Thoracic aorta (tissue), 2 donors: ENCODE measurements at places on chromosomes 16 and 17. TPM values are rescaled to one million over a fixed set of nuclear protein-coding genes. Genes with fewer than 3 reads are reported as not detected.

DNA sequence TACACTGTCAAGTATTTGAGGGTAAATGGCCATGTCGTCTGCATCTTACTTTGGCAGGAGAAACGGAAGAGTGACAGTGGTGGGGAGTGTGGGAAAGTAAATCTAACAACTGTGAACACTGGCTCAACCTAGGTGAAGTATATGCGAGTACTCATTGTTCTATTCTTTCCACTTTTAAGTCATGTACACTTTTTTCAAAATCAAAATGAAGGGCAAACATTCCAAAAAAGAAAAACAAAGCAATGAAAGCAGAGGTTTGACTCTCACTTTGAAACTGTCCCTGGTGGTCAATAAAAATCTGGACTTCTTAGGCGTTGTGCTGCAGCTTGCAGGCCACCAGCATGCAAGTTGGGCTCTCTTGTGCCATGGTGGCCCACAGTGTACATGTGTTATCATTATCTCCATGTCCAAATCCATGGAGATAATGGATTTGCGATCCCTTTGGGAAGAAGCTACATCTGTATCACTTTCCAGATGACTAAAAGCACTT is 32.7 kb downstream of the STAT5B start:
- no peaks in the 10 kb centered on the region for H3K27me3 ChIP-seq
- no peaks in the 10 kb centered on the region for H3K36me3 ChIP-seq
- H3K4me1 ChIP-seq: peaks cover 8% of the 10 kb centered on the region
- H3K4me3 ChIP-seq: no peak overlapping the region
- H3K27ac ChIP-seq: no peak overlapping the region

DNA sequence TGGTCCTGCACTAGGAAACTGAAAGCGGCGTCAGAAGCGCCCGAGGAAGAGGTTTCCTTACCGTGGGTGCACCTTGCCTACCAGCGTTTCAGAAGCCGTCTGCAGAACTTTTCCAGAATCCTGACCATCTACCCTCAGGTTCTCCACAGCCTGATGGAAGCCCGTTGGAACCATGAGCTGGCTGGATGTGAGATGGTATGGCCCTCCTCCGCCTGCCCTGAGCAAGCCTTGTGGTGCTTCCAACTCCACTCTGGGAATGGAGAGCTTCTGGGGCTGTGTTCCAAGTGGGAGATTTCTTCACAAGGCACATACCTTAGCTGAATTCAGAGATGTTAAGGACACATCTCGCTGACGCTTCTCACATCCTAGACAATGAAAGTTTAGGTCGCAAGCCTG is 51.8 kb upstream of the ENDOV start:
- no peak for DNase-seq
- no peaks in the 10 kb centered on the region for H3K27me3 ChIP-seq
- H3K27ac ChIP-seq: no peak overlapping the region
- H3K36me3 ChIP-seq: peaks cover 72% of the 10 kb centered on the region

GRCh38 chr17:27624539-27624938 is 6.4 kb upstream of the LGALS9 start:
- no peak for DNase-seq
- no peaks in the 10 kb centered on the region for H3K27me3 ChIP-seq
- peaks cover 5% of the 10 kb centered on the region for H3K36me3 ChIP-seq
- no peak overlapping the region for H3K27ac ChIP-seq

DNA sequence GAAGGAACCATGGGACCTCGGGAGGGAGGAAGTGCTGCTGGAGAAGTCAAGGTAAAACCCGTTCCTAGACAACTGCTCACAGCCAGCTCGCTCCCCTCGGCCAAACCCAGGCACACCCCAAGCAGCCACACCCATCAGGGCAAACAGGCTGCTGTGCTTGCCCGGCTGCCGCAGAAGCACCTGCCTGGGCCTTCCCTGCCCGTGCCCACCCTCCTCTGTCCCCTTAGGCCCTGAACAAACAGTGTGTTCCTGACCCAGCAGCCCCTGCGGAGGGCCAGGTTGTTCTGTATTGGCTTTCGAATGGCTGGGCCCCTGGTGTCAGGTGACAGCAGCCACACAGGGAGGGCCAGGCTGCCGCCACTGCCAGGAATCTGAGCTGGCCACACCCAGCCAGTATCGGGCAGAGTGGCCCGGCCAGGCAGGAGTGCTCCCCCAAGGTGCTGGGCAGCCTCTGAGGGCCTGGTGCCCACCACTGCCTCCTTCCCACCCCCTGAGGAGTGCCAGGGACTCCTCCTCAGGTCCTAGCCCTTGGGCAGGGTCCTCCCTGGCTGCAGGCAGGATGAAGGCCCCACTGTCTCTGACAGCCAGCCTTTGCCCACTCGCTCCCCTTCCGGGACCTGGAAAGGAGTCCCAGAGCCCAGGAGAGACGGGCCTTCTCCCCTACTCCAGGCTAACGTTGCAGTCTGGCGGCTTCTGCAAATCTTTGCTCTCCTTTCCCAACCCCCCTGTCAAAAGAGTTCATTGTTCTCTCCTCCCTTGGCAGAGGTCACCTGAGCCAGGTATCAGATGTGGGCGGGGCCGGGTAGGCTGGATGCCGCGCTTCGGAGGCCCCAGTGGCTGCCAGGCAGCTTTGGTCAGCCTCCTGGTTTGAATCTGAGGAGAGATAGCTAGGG is 24.0 kb downstream of the LLGL2 start:
- H3K4me1 ChIP-seq: peaks cover 6% of the 10 kb centered on the region
- H3K36me3 ChIP-seq: no peaks in the 10 kb centered on the region
- no peaks in the 10 kb centered on the region for H3K27me3 ChIP-seq
- no peak overlapping the region for H3K27ac ChIP-seq

DNA sequence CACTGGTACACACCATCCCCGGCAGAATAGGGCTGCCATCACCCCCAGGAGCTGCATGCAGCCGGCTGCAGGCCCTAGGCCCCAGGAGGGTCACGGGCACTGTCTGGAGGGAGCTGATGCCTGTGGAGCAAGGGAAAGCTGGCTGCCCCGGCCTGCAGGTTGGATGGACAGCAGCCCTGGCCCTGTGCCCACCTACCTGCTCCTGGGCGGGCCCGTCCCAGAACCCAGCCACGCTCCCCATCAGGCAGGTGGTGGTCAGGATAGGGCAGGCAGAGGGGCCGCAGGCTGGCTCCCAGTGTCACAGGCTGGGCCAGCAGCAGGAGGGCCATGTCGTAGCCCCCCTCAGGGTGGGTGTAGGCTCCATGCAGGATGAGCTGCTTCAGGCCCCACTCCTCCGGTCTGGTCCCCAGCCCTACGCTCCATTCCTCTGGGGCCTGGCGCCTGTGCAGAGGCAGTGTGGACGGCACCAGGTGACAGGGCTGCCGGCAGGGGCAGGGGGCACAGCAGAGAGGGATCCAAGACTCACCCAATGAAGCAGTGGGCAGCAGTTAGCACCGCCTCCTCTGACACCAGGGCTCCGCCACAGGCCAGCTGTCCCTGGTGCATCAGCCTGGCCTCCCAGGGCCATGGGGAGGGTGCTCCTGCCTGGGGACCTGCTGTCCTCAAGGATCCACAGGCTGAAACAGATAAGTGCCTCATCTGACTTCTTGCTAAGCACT is 4.0 kb downstream of the PRSS53 start:
- no peak for DNase-seq
- no peak overlapping the region for H3K4me3 ChIP-seq
- H3K27me3 ChIP-seq: no peaks in the 10 kb centered on the region
- H3K36me3 ChIP-seq: peaks cover 43% of the 10 kb centered on the region
- peaks cover 7% of the 10 kb centered on the region for H3K4me1 ChIP-seq

DNA sequence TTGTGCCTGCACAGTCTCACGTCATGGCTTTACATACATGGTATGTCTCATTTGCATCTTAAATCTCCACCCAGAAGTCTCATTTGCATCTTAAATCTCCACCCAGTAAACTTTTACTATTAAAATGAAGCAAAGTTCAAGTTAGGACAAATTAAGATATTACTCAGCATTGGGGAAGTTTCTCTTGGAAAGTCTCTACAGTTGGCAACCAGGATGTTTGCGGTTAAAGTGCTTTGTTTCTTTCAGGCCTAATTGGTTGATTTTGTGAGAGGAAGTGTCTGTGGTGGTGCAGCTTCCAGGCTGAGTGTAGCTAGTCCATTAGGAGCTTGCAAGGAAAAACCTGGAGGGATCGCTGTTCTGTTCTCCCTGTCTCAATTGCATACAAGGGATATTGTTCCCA is 1373.3 kb upstream of the GOT2 start:
- H3K36me3 ChIP-seq: no peaks in the 10 kb centered on the region
- H3K4me1 ChIP-seq: no peaks in the 10 kb centered on the region
- no peak for DNase-seq

- no peak overlapping the region for H3K4me3 ChIP-seq
- no peaks in the 10 kb centered on the region for H3K4me1 ChIP-seq
- H3K27ac ChIP-seq: no peak overlapping the region
- no peaks in the 10 kb centered on the region for H3K27me3 ChIP-seq
- DNase-seq: no peak
These were observed 17.3 kb downstream of the JPH3 start for GRCh38 chr16:87619360-87620200.

Gene HS3ST3B1
- total RNA-seq: 4.8 TPM

Gene ABCA9
- total RNA-seq: 31.5 TPM
